ENCODE measurements at places on chromosomes 7 and 10.

GRCh38 chr7:154857728-154858681, 144.9 kb downstream of the PAXIP1 start:
- no peak for DNase-seq

GRCh38 chr7:28575241-28575643, 162.9 kb downstream of the CREB5 start:
- no peak for DNase-seq

DNA sequence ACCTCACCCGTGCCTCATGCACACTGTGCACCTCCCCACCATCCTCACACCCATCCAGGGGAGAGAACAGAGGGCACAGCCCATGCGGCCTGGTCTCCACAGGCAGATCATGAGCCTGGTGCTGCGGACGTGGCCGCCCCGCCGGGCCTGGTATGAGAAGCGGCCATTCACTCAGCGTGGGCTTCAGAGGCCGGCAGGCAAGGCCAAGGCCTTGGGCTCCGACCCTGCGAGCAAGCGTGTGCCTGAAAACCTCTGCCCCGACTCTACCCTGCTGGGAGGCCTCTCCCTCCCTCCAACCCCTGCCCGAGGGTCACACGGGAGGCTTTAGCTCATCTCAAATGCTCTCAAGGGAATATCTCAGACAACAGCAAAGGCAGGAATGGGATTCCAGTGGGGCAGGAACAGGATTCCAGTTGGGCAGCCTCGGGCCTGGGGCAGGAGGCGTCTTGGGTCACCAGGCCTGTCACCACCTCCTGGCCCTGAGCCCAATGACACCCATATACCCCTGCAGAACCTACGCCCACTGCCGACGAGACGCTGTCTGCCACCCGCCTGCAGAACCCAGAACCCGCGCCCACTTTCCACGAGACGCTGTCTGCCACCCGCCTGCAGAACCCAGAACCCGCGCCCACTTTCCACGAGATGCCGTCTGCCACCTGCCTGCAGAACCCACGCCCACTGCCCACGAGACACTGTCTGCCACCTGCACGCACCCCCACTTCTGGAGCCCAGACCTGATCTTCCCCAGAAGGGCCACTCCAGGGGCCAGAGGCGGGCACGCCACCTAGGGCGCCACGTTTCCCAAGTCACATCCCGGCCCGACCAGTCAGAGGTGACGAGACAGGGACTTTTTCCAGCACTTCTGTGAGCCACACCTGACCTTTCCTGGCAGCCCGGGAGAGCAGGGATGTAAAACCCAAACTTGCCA, 38.9 kb downstream of the ADAP1 start:
- DNase-seq: no peak

- DNase-seq: no peak
Measured at GRCh38 chr7:91103363-91103762, 160.9 kb upstream of the FZD1 start.

- DNase-seq: no peak
Measured at GRCh38 chr10:28681291-28681763, 4.0 kb downstream of the BAMBI start.

- DNase-seq: no peak
Measured at GRCh38 chr7:72441791-72442190, 29.7 kb upstream of the CALN1 start.

DNA sequence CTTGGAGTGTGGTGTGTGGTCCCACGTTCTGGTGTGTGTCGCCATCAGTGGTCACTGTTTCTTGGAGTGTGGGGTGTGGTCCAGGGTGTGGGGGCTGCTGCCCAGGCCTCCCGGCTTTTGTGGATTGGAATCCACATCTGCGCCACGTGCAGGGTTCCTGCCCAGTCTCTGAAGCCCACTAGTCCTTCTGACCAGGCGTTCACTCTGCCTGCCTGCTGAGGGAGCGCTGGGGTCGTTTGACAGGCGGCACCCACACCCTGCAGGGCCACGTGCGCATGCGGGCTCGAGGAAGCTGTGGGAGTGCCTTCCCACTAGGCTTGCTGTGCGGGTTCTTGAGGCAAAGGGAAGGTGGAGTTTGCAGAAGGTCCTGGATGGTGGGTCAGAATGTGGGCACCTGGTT, 51.4 kb downstream of the INPP5A start:
- no peak for DNase-seq

- no peak for DNase-seq
Measured at GRCh38 chr7:70598976-70599375, 533.0 kb upstream of the GALNT17 start.

- DNase-seq: peak; percentile 91
Measured at GRCh38 chr10:80408242-80409101, at the start of gene PRXL2A. TSS of gene PRXL2A (plus strand) at chr10:80408551. CDS start at chr10:80420468, 11,917 bp downstream.

GRCh38 chr10:72542396-72542815, 83.5 kb downstream of the MICU1 start:
- no peak for DNase-seq

- no peak for DNase-seq
Measured at GRCh38 chr7:113314594-113314993, 196.2 kb upstream of the SMIM30 start.

GRCh38 chr7:108261560-108262255, 131.5 kb upstream of the LAMB4 start:
- no peak for DNase-seq

DNA sequence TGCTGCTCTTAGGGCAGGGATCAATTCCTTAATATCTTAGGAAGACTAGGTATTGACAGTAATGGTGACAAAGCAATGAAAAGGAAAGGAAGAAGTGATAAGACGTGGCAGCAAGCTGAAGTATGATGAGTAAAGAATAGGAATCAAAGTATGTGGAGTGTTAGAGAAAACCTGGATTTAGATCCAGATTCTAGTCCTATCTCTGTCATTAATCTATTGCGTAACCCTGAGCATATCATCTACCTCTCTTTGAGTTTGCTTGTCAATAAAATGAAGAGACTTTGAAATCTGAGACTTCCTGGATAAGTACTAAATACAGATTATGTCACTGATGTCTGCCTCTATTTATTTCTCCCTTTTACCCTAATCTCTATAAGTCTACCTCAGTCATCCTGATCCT, 89.2 kb downstream of the PTEN start:
- DNase-seq: no peak

GRCh38 chr7:98997846-98998245, 119.5 kb downstream of the TRRAP start:
- no peak for DNase-seq

- DNase-seq: no peak
Measured at GRCh38 chr7:98200364-98200763, 10.9 kb upstream of the BHLHA15 start.

Measured in stimulated activated CD4-positive, alpha-beta T cell treated with anti-CD3 and anti-CD28 coated beads, Interleukin-15, amount 100 ng/mL, for 24 hours (primary cell).